ENCODE measurements at places on chromosomes 2 and 18.

GRCh38 chr2:12046641-12047040, 300.2 kb downstream of the LPIN1 start:
- DNase-seq, result no peak

DNA sequence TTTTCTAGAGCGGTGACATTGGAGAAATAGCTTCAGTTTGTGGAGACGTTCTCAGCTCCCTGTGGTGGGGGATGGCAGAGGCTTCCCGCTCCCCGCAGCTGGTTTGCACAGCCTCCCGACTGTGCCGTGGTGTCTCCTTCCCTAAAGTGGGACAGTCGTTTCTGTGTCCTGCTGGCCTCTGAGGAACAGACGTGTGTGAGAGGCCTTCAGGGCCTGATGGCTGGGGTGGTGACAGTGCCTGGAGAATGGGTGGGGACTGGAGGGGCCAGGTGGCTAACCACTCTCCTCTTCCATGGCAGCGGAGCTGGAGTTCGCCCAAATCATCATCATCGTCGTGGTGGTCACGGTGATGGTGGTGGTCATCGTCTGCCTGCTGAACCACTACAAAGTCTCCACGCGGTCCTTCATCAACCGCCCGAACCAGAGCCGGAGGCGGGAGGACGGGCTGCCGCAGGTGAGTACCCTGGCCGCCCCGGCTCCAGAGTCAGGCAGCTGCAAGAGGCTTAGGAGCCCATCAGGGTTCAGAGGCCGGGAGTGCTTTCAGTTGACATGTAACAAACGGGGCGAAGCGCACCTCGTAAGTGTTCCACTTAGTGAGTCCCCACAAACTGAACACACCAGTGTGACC, 105.4 kb downstream of the FAM210A start:
- DNase-seq, result no peak

DNA sequence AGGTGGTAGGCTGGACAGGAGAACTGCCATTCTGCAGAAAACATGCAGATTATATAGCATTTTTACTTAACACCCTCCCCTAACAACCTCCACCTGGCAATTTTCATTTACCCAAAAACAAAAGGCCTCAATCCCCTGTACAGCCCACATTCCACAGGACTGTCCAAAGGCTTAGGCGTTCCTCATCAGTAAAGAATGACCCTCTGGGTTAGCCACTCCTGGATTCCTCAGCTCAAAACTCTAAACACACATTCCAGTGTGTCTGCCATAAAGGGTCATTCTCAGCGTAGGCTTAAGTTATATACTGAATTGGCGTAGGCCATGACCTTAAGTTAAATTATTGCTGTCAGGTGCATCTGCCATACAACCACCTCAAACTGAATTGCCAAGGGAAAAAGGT, 261.8 kb upstream of the CHAC2 start:
- DNase-seq, result no peak

DNA sequence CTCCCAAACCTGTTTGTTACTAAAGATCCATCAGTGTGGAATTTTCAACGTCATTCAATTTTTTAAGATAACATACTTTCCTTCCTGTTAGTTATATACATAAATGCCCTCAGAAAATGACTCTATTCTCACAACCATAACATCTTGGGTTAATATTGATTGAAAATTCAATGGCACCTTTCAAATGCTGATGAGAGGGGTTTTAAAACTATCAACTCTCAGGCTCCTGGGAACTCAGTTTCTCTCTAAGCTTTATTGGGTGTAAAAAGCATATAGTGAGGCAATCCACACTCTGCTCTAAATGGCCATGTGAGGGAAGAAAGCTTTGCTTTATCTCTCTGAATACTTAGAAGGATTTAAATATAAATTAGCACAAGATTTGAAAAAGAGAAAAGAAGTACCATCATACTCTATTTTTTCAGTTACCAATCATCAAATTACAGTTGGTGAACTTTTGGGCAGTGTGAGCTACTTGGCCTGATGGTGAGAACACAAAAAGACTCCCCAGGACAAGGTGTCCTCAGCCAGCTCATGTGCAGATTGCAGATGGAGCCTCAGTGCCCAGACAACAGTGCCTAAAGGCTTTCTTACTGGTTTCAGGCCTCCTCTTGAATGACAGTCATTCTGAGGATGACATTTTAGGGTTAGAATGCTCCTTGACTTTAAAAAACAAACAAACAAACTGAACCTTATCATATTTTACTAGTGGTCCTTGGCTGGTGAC, 24.6 kb upstream of the CERS6 start:
- no peak for DNase-seq

GRCh38 chr2:156279446-156280150, 52.9 kb downstream of the NR4A2 start:
- no peak for DNase-seq

All from stimulated activated CD4-positive, alpha-beta T cell treated with anti-CD3 and anti-CD28 coated beads, Interleukin-4, amount 100 ng/mL, for 1 hour (primary cell).